ENCODE measurements at places on chromosomes 16 and 17.
A peak's percentile ranks its signal among the peaks of the same experiment; 100 is the strongest.

DNA sequence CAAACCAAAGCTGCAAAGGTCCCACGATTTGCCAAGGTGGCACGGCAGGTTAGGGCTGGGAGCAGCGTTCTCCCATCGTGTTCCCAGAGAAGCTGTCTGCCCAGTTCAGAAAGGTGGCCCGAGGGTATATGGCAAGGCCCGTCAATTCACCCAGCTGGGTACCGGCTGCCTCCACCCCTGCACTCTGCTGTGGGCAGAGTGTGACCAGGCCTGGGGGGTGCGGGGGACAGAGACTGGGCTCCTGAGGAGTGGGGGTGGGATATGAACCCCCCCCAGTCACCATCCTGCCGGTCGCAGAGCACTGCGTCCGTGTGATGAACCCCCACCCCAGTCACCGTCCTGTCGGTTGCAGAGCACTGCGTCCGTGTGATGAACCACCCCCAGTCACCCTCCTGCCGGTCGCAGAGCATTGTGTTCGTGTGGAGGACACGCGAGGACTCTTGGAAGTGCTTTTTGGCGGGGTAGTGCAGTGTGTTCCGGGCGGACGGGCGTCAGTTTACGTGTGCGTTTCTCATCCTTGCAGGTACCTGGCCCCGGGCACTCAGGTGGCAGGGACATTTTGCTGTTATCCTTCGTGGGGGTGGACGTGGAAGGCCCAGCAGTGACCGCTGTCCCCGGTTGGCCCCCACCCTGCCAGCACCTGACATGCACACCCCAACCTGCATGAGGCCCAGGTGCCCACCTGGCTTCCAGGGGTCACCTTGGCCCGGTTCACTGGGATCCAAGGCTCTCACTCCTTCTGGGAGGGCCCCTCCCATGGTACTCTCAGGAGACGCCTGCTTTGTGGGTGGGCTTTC is 2.7 kb upstream of the FASN start:
- DNase-seq, result no peak

DNA sequence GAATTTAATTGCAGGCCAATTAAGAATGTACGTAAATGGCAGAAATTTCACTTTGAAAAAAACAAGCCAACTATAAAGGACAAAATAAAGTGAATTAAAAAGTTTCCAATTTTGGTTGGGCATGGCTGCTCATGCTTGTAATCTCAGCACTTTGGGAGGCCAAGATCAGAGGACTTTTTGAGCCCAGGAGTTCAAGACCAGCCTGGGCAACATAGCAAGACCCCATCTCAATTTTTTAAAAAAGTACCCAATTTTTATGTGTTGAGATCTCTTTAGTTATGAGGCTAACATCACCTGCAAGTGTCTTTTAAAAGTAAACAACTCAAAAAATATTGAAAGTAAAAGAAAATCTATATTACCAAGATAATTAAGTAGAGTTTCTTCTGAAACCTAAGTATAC is 25.9 kb downstream of the GNA13 start:
- no peak for DNase-seq

- no peak for DNase-seq
Measured at GRCh38 chr17:33113276-33113990, 121.8 kb downstream of the SPACA3 start.

DNA sequence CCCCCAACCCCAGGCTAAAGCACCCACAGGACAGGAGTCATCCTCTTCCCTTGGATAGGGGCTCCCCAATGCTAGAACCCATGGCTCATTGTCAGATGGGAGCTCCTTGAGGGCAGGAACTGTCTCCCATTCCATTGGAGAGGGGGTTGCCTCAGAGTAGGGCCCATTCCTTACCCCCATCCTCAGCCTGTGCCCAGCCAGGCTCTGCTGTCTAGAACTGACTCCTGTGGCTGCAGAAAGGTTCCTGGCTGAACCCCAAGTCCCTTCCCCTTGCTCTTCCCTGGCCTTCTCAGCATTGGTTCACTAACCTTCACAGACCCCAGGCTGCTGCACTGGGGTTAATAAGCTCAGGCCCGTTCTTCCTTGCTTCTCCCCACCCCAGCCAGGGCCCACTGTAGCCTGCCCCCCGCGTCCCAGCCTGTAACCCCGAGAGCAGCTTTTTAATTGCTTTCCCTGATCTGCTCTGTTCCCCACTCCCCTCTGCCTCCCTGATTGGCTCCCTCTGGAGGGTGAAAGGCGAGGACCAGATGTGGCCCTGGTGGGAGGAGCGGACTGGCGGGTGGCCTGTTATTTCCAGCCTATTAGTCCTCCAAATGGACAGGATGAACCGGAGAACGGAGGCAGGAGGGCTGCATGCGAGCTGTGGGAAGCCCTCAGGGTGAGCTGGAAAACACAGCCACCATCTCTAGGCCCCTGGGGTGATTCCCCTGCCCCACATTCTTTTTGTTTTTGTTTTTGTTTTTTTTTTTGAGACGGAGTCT is 6.0 kb upstream of the GFAP start:
- DNase-seq, result no peak

GRCh38 chr16:87358696-87359095 is 24.9 kb downstream of the FBXO31 start:
- no peak for DNase-seq

- DNase-seq, result no peak
Measured at GRCh38 chr17:49063652-49064051, 66.5 kb downstream of the IGF2BP1 start.

DNA sequence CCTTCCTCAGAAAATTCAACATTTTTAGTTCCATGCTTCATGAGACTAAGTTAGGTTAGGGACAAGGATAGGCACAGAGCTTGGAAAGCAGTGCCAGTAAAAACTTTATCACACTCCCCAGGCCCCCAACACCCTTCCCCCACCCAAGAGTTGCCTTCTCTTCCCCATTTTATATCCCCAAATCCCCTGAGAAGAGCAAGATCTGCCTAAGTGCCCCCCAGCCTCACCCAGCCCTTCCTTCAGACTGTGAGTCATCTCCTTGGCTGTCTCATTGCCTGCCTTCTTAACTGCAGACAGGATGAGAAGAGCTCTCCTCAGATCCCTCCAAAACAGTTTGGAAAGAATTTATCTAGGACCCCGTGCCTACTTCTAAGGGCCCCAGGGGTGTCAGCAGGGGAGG is 55.8 kb downstream of the NEUROD2 start:
- DNase-seq, result no peak

- no peak for DNase-seq
Measured at GRCh38 chr17:79084291-79085153, 9.9 kb downstream of the ENGASE start.

DNA sequence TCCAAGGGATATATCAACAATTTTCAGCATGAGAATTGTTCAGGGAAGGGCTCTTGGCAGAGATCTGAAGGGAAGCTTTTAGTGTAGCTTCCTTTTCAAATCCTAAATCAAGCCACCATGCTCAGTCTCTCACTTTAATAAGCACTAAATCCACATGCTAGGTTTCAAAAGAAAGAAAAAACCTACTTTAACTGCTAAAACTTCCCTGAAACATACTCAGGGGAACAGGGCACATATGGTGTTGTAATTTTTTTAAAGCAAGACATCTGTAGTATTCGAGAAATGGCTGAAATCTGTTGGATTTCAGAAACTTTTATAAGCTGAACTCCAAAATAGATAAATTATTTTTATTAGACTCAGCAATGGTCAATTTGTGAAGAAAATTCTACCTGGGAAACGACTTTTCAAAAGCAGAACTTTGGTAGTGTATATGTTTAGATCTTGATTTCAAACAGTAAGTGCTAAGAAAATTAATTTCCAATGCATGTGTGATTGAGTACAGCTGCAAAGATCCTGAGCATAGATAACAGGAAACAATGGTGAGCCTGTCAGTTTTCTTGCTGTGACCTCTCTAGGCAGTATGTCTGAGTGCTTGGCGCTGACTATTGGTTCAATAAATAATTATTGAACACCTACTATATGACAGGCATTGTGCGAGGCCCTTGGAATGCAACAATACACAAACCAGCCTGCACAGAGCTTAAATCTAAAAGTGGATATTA is 804.5 kb upstream of the SOX9 start:
- no peak for DNase-seq

DNA sequence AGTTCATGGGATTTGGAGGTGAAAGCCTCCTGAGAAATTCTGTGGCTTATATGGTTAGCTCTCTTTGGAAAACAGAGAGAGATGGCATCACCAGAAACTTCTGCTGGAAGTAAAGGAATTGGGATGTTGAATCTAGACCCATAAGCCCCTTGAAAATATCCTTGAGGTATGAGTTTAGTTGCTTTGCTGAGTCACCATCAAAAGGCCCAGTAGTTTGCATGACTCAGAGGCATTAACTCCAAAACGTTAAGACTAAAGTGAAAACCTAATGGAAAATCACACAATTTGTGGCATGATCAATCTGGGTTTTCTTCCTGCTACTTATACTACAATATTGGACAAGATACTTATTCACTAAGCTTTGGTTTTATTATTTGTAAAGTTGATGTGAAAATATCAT is 349.2 kb upstream of the SALL1 start:
- peak; percentile 16 for DNase-seq

All from RWPE1 (cell line).